ENCODE measurements at places on chromosomes 6 and 20. TPM values are rescaled to one million over a fixed set of nuclear protein-coding genes. Genes with fewer than 3 reads are reported as not detected.

Gene MCCD1
- total RNA-seq: not detected

Gene HLA-F
- total RNA-seq: 2.5 TPM

Gene VPS16
- 19.3 TPM for total RNA-seq

Gene UST
- total RNA-seq: 5.0 TPM

Gene ERVFRD-1
- not detected for total RNA-seq

Gene SCGN
- total RNA-seq: not detected

Gene ABT1
- total RNA-seq: 14.3 TPM

Gene LY6G5C
- total RNA-seq: 1.4 TPM

Gene OTOR
- total RNA-seq: not detected

Gene PSORS1C1
- total RNA-seq: 3.7 TPM

Gene PHACTR1
- 0.06 TPM for total RNA-seq

Gene NUS1
- 27.0 TPM for total RNA-seq

Gene SNAP91
- 0.14 TPM for total RNA-seq

Gene TRIM15
- total RNA-seq: not detected

Gene PRR3
- 15.4 TPM for total RNA-seq

Gene TRIM10
- total RNA-seq: not detected

Gene C20orf141
- not detected for total RNA-seq

Gene COL9A3
- total RNA-seq: 0.49 TPM

Gene TTLL9
- total RNA-seq: not detected

Gene MDFI
- 0.70 TPM for total RNA-seq

Gene PCSK2
- not detected for total RNA-seq

Gene FGD2
- not detected for total RNA-seq

Gene SLC17A3
- total RNA-seq: 0.87 TPM

Gene CHRNA4
- total RNA-seq: 0.63 TPM

Gene NMBR
- total RNA-seq: not detected

Gene TRIM31
- 1.1 TPM for total RNA-seq

Gene CALHM5
- 0.05 TPM for total RNA-seq

Gene CST7
- not detected for total RNA-seq

Gene PHACTR3
- not detected for total RNA-seq

Gene SPTLC3
- total RNA-seq: not detected

Gene CCN2
- total RNA-seq: 82.6 TPM

Gene IMPG1
- total RNA-seq: not detected

Gene MEP1A
- not detected for total RNA-seq

Gene SRSF12
- 1.9 TPM for total RNA-seq

Gene FKBP5
- 65.0 TPM for total RNA-seq

Gene TMEM217
- 0.76 TPM for total RNA-seq

Gene WFDC10B
- total RNA-seq: not detected

Gene MYCT1
- 0.11 TPM for total RNA-seq

Gene ZKSCAN4
- total RNA-seq: 3.0 TPM

Gene PTCHD4
- total RNA-seq: not detected

Gene C20orf202
- not detected for total RNA-seq

Gene CST2
- 0.83 TPM for total RNA-seq

Gene NOX3
- not detected for total RNA-seq

Gene LRRC73
- 0.97 TPM for total RNA-seq

Gene LY6G6F
- total RNA-seq: not detected

Gene ZCCHC3
- total RNA-seq: 17.4 TPM

Gene HLA-DPA1
- total RNA-seq: not detected

Gene SLC26A8
- total RNA-seq: not detected

Data from A549 treated with ZK216348 at 1 μM for 4 hours (cell line).